ENCODE measurements at places on chromosomes 13 and 19.

DNA sequence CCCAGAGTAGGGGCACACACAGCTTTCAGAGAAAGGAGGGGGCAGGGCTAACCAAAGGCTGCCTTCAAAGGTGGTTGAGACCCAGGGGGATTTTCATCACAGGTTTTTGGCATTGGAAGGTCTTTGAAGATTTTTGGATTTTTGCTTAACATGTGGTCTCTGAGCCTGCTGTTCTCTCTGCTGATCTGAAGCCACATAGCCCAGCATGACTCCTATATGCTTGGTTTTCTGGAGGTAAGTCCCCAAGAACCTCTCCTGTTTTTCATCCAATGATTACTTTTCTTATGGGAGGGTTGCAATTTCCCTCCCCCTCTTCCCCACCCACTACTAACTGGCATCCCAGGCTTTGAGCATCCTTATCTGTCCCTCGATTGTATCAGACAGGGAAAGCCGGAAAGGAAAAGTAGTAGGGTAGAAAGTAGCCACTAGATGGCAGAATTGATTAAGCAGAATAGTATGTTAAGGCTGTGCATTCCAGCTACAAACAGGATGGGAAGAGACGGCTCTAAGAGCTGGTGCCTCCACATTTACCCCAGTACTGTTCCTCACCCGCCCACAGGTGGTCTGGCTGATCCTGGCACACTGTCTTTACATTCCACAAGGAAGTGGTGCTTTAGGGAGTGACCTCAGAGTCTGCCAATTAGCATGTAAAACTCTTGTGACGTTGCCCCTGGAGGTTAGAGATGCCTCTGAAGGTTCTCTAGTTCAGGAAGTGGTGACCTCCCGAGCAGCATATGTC, 218.9 kb upstream of the EDNRB start:
- DNase-seq, result peak; percentile 46

DNA sequence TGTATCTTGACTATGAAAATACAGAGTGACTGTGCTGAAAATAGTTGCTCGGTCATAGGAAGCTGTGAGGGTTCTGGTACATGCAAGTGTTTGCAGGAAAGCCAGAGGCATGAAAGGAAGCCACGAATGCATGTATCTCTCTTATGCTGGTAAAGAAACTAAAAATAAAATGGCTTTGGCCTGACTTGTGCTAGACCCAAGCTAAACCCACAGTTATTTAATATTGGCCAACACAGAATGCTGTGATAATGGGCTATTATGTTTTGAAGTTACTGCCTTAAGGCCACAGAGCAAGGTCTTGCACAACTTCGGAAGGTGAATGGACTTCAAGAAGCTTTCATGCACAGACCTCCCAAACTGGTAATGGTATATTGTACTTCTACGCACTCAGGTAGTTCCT, 518.2 kb upstream of the HTR2A start:
- DNase-seq, result no peak

DNA sequence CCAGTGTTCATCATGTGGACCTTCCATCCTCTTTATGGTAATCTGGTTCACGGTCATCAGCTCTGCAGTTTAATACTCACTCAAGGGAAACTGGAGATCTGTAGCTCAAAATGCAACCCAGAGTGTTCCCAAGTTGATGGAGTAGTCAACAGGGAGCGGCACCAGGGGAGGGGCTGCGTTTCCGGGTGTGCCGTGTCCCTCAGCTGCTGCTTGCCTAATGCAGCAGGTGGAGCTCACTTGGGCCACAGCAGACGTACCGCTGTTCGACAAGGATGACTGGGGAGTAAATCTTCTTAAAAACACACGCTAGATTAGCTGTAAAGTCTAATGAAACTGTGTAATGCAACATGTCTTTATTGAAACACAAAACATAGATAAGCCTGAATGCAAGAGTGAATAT, 81.1 kb downstream of the TNFSF13B start:
- DNase-seq, result no peak

DNA sequence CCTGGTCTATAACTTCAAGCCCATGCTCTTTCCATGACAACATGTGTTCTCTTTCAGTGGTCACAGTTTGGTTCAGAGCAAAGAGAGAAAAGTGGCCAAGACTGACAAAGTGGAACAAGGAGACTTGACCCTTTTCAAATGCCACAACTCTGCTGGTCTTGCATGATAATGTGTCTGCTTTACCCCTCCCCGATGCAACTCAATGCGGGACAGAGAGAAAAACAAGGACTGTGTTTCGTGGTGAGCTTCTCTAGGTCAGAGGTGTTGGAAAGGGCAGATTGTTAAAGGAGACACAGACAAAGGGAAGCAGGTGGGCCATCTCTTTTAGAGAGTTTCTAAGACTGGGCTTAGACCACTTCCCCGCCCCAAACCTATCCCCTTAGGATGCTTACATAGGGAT, 61.6 kb upstream of the SERTM1 start:
- no peak for DNase-seq

DNA sequence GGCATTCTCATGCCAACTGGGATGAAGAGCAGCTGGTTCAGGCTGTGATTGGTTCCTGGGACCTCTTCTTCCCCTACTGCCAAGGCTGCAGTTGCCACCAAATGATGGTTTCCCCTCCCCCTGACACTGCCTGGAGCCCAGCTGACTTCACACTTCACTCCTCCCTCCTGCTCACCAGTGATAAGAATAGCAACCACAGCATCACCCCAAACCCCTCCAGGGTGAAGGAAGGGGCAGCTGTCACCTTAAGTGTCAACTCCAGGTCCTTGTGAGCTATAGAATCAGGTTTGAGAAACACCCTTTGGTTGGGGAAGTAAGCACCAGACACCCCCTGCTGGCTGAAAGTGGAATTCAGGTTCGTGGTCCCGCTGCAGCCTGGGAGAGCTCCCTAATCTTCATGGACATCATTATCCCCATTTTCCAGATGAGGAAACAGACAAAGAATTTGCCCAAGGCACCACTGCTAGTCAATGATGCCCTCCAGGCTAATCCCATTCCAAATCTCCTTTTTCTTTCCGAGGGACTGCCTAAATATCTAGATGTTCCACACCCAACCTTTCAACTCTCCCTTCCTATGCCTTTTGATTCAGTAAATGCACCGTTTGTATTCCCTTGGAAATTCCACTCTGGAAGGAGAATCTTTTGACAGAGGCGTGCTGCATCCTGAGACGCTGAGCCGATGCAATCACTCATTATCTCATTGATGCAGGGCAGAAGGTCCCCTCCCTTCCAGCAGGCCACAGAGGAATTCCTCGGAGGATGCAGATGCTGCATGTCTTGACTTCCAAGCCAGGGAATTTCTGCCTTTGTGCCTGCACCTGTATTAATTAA, 50.6 kb upstream of the UQCRFS1 start:
- no peak for DNase-seq

DNA sequence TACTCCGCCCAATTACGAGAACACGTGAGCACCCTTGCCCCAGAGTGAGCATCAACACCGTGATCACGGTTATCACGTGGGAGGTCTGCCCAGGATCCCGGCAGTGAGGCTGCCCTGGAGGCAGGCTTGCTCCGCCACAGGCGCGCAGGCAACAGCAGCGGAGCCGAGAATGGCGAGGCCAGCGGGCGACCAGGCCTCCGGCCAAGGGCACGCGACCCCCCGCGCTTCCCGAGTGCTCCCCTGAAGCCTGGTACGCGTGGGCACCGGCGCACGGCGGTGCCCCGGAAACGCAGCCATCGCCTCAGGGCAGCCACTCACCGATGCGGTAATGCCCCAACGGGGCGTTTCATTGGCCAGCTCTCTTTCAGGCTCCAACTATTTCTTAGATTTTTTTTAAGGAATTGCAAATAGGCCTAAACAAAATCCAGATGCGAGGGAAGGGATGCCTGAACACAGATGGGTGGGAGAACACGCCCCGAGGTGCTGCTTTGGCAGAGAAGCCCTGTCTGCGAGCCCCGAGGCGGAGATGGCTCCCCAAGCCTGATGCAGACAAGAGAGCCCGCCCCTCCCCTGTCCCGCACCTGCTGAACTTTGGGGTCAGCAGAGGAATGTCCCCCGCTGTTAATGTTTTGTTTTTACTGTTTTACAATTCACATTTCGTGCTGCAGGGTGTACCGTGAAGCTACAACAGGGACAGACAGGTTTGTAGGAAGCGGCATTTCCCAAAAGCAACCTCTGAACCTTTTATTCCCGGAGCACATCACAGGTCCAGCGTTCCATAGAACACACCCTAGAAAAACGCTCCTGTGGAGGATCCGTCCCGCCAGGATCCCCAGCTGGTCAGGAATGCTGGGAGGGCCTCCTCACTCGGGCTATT, 132.7 kb downstream of the ZDHHC20 start:
- DNase-seq, result no peak

DNA sequence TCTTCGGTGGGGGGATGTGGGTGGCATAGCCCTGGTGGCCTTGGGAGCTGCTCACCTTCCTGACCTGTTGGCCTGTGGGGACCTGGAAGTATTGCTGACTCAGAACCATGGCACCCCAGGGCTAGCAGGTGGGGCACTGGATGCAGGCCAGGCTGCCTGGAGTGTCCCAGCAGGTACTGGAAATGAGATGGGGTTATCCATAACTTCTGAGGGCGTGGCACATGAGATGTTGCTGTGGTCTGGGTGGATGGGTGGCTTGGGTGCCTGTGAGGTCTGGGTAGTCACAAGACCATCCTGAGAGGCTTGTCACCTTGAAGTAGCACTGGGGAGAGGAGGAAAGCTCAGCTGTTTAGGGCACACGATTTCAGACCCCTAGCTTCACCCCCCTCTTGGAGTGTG, 636 bp upstream of the RNF225 start:
- no peak for DNase-seq

DNA sequence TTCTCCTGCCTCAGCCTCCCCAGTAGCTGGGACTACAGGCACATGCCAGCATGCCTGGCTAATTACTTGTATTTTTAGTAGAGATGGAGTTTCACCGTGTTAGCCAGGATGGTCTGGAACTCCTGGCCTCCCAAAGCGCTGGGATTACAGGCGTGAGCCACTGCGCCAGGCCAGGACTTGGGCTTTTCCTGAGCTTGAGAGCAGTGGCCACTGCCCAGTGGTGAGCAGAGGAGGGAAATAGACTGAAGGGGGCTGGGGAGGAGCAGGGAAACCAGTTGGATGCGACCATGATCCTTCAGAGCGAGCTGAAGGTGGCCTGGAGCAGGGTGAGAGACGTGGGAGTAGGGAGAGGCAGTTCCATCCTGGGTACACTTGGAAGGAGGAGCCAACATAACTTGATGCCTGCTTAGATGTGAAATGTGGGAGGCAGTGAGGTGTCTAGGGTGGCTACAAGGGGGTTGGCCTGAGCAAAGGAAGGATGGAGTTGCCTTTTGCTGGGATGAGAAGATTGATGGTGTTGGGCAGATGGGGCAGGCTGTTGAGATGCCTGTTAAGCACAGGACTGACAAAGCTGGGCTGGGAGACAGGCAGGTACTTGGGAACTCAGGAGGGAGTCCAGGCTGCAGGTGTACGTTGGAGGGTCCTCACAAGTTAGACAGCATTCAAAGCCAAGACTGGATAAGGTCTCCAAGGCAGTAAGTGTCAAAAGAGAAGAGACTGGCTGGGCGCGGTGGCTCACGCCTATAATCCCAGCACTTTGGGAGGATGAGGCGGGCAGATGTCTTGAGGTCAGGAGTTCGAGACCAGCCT, 31.8 kb downstream of the KCTD15 start:
- DNase-seq, result no peak

- DNase-seq, result no peak
These were observed 25.4 kb downstream of the POP4 start for GRCh38 chr19:29631450-29631849.

GRCh38 chr19:32018014-32018413, 327.4 kb upstream of the ZNF507 start:
- no peak for DNase-seq

GRCh38 chr13:112114391-112114790, 47.4 kb downstream of the SOX1 start:
- no peak for DNase-seq

DNA sequence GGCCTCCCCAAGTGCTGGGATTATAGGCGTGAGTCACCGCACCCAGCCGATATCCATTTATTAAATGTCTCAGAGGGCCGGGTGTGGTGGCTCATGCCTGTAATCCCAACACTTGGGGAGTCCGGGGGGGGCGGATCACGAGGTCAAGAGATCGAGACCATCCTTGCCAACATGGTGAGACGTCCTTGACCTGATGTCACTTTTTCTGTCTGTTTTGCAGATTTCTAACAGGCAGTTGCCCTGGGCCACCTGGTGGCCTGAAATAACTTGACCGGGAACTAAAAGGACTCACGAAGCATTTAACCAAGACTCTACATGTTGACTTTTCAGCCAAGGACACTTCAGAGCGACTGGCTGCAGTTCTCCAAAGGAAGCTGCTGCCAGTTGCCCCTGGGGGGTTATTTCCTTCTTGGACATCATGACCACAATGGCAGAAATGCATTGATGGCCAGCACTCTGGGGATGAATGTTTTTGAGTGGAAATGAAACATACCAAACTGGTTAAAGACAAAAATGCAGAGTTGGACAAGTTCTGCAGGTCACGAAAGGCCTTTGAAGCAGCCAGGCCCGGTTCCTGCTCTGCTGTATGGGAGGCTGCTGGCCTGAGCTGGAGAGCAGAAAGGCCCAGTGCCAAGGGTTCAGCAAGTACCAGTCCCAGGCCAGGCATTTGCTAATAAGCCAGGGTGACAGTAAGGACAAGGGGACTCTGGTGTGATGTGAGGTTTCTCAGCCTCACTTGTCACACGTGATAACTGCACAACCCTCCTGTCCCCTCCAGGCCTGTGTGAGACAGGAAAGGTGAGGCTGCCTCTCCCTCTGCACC, 8.3 kb downstream of the ZNF837 start:
- no peak for DNase-seq

DNA sequence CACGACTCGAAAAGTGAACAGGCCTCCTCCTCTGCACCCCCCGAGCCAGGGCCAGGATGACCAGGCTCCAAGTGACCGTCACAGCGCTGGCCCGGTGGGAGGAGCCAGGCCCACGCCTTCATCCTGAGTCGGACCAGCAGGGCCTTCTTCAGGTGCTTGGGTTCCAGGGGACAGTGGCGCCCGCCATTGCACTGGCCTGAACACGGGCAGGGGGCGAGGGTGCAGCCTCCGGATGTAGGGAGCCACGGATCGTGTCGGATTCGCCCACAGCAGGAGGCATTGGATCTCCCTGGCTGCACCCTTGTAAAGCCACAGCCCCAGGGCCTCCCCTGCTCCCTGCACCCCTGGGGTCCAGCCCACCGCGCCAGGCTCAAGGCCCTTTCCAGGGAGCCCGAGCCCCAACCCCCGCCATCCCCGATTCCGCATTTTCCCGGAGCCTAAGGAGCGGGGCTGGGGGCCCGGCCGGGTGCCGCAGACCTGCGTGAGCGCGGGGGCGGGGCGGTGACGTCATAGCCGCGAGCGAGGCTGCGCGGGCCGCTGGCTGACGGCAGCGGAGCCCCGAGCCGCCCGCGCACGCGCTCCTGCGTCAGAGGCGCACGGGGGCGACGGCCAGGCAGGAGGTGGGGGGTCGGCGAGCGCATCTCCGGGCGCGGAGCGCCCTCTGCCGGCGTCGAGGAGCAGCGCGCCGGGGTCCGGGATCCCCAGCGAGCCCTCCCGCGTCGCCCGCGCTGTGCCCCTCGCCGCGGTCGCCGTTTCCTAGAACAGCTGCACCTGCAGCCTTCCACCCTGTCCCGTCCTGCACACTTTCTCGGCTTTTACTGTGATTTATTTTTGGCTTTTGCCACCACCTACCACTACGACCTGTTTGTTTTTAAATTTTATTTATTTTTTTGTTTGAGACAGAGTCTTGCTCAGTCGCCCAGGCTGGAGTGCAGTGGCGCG, 1.5 kb upstream of the ATP5F1D start:
- peak; percentile 74 for DNase-seq

GRCh38 chr13:98839856-98840769, 87.6 kb upstream of the SLC15A1 start:
- no peak for DNase-seq
